Tibial nerve (tissue), 4 donors: ENCODE measurements at places on chromosomes 11 and 22. TPM values are rescaled to one million over a fixed set of nuclear protein-coding genes. Genes with fewer than 3 reads are reported as not detected.
A peak's percentile ranks its signal among the peaks of the same experiment; 100 is the strongest.

- no peaks in the 10 kb centered on the region for H3K36me3 ChIP-seq
- H3K27me3 ChIP-seq = peaks cover 75% of the 10 kb centered on the region
- peak overlapping the region; percentile 9 for H3K4me3 ChIP-seq
- no peak for DNase-seq
These were observed 670 bp downstream of the NEFH start for GRCh38 chr22:29480512-29481264.

GRCh38 chr22:20565079-20565734 is 57.8 kb downstream of the MED15 start:
- no peak overlapping the region for H3K27ac ChIP-seq
- DNase-seq = no peak
- peaks cover 87% of the 10 kb centered on the region for H3K36me3 ChIP-seq
- peaks cover 31% of the 10 kb centered on the region for H3K4me1 ChIP-seq

The CSKMT gene
- total RNA-seq = 2.6 TPM

GRCh38 chr11:19980957-19981669 is 179.2 kb downstream of the DBX1 start:
- no peak overlapping the region for H3K4me3 ChIP-seq
- H3K27me3 ChIP-seq = no peaks in the 10 kb centered on the region
- H3K27ac ChIP-seq = no peak overlapping the region
- no peak for DNase-seq
- H3K4me1 ChIP-seq = no peaks in the 10 kb centered on the region
- no peaks in the 10 kb centered on the region for H3K36me3 ChIP-seq

DNA sequence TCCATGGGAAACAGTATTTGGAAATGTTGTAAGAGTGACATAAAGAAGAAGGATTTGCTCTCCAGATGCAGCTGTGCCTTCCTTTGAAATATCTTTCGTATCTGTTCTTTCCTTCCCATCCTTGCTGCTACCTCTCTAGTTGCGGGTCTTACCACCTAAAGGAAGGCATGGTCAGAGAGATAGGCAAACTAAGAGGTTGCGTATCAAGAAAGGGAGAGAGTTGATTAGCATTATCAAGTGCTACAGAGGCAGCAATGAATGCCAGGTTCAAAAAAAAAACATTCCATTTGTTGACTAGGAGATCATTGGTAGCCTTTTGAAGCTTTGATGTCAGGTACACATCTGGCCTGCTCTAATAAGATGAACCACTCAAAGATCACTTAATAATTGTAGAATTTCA is 4.6 kb downstream of the GTPBP1 start:
- DNase-seq = no peak
- H3K4me3 ChIP-seq = no peak overlapping the region
- H3K27ac ChIP-seq = no peak overlapping the region
- peaks cover 13% of the 10 kb centered on the region for H3K36me3 ChIP-seq
- H3K27me3 ChIP-seq = no peaks in the 10 kb centered on the region

DNA sequence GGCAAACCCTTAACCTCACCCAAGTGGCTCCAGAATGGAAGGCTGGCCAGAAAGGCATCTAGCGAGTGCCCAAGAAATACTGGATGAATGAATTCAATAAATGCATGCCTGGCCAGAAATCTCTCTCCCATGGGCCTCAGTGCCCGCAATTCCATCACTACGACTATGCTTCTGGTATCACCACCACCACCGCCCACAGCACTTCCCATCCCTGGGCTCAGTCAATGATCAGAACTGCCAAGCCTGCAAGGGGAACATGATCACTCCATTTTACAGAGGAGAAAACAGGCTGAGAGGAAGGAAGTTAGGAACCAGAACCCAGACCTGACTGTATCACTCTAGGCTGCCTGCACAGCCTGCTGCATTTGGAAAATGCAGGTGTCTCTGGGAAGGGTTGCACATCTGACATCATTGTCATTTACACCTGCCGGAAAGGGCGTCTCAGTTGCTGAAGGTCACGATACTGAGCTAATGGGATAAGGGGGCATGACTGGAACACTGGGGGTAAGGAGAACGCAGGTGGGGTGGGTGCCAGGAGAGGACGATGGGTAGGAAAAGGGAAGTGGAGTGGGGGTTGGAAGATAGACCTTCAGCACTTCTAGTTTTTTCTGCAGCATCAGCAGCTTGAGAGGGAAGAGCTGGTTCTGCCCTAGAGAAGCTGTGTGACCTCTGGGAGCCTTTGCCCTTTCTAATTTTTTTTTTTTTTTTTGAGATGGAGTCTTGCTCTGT is 3.2 kb downstream of the GPR152 start:
- H3K4me3 ChIP-seq = no peak overlapping the region
- H3K36me3 ChIP-seq = no peaks in the 10 kb centered on the region
- peaks cover 21% of the 10 kb centered on the region for H3K4me1 ChIP-seq
- H3K27me3 ChIP-seq = no peaks in the 10 kb centered on the region
- H3K27ac ChIP-seq = no peak overlapping the region

DNA sequence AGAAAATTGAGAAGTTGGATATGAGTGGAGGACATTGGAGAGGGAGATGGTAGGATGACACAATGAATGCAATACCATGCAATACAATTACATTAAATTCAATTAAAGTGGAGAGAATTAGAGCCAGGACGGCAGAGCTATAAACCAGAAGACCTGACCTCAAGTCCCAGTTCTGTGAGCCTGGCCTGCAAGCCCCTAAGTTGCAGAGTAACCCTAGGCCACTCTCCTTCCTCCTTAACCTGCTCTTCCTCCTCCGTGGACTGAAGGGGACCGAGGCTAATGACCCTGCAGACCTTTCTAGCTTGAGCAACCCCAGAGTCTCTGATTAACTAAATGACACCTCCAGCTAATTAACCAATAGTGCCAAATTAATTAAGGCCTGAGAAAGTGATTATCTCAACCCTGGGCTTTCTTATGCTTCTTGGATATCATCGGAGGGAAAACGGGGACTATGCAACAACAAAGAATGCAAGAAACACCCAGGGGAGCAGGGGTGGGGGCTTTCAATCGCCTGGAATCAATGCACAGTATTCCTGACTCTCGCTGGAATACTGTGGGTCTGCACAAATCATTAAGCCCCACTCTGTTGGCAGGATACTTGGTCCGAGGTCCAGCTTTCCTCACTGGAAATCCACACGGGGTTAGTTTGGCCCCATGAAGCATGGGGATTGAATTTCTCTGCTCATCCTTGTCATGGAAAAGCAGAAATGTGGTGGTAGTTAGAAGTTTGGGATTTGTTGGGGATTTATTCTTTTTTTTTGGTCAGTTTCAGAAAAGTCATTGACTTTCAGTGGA is 548.3 kb downstream of the MN1 start:
- H3K4me3 ChIP-seq = no peak overlapping the region
- H3K27ac ChIP-seq = no peak overlapping the region
- DNase-seq = no peak
- H3K4me1 ChIP-seq = no peaks in the 10 kb centered on the region

- H3K4me1 ChIP-seq = no peaks in the 10 kb centered on the region
- H3K36me3 ChIP-seq = no peaks in the 10 kb centered on the region
These were observed 33.0 kb downstream of the SLC17A6 start for GRCh38 chr11:22371160-22371559.

The EXT2 gene
- 76.5 TPM for total RNA-seq

- no peak overlapping the region for H3K27ac ChIP-seq
- no peaks in the 10 kb centered on the region for H3K4me1 ChIP-seq
These were observed 10.9 kb upstream of the GAL start for GRCh38 chr11:68673306-68673945.

DNA sequence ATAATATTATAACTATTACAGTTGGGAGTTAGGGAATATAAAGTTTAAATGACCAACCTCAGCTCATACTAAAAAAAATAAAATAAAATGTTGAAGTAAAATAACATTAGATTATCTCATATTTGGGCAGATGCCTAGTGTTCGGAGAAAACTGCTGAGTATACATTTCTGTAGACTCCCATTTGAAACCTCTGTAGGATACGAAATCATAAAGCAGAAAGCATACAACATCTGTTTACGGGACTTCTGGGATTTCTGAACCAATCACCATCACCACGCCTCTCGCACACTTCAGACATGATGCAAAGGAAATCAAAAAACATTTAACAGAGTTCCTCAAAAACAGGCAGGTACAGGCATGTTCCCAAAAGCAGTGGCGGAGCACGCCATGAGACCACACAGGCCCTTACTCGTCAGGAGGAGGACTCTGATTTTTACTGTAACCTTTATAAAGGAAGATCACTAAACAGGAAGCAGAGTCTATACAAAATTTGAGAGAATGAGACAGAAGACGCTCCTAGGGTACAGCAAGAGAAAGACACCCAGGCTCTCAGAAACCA is 8.6 kb downstream of the ZNF195 start:
- H3K27ac ChIP-seq = no peak overlapping the region
- H3K4me3 ChIP-seq = no peak overlapping the region
- H3K27me3 ChIP-seq = no peaks in the 10 kb centered on the region
- H3K36me3 ChIP-seq = peaks cover 88% of the 10 kb centered on the region
- DNase-seq = no peak

The OR51B4 gene
- 1.5 TPM for total RNA-seq

- peak overlapping the region; percentile 91 for H3K27ac ChIP-seq
- H3K27me3 ChIP-seq = no peaks in the 10 kb centered on the region
- H3K36me3 ChIP-seq = peaks cover 2% of the 10 kb centered on the region
- H3K4me1 ChIP-seq = peaks cover 63% of the 10 kb centered on the region
- DNase-seq = no peak
- peak overlapping the region; percentile 91 for H3K4me3 ChIP-seq
These were observed 781 bp downstream of the SIDT2 start for GRCh38 chr11:117179048-117179999.

The EXPH5 gene
- 5.4 TPM for total RNA-seq
